Dorsolateral prefrontal cortex (tissue), 122 donors: ENCODE measurements at places on chromosomes 1 and 21. TPM values are rescaled to one million over a fixed set of nuclear protein-coding genes. Genes with fewer than 3 reads are reported as not detected.

DNA sequence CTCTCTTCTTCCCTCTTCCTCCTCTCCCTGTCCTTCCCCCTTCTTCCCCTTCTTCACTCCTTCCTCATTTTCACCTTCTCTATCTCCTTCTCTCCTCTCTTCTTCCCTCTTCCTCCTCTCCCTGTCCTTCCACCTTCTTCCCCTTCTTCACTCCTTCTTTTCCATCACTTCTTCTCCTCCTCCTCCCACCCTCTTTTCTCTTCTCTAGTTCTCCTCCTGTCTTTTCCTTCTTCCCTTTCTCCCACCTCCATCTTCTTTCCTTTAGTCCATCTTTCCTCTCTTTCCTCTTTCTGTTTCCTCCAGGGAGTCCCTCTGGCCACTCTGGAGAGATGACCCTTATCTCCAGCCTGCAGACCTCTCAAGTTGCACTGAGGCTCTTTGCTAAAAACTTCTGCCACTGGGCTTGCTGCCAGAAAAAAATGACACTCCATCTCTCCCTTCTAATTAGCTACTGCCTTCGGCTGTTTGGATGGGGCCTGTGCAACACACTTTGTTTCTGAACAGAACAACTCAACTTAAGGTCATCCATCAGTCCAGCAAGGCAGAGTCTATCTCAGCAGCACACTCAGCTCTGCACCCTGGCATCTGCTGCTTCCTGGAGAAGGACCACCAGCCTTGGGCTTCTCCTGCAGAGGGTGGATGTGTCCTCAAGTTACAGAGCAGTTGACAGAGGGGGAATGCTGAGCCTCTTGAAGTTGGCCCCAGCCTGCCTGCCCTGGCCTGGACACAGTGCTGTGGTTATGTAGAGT is 538.8 kb downstream of the MATN1 start:
- DNase-seq: no peak

The RGS8 gene
- 7.6 TPM for total RNA-seq

GRCh38 chr1:204125759-204126351 is 26.0 kb downstream of the ETNK2 start:
- DNase-seq: no peak

DNA sequence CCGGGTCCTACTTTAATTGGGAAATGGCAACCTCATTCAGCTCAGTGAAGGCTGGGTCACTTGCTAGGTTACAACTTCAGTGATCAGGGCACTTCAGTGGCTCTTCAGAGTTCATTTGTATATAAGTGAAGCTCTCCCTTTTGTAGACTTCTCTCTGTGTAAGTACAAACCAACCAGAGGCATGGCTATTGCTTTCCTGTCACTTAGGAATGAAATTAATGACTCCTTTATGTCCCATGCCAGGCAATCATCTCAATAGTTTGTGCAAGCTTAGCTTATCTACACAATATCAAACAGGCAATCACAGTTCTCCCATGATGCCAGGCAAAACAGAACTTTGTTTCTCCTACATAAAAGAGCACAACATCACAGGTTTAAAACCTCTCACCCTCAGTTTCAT is 22.8 kb upstream of the CTBS start:
- no peak for DNase-seq

- DNase-seq: no peak
Measured at GRCh38 chr1:206089341-206089740, 27.8 kb downstream of the AVPR1B start.

- DNase-seq: no peak
Measured at GRCh38 chr1:98314601-98315000, 346.9 kb upstream of the SNX7 start.

DNA sequence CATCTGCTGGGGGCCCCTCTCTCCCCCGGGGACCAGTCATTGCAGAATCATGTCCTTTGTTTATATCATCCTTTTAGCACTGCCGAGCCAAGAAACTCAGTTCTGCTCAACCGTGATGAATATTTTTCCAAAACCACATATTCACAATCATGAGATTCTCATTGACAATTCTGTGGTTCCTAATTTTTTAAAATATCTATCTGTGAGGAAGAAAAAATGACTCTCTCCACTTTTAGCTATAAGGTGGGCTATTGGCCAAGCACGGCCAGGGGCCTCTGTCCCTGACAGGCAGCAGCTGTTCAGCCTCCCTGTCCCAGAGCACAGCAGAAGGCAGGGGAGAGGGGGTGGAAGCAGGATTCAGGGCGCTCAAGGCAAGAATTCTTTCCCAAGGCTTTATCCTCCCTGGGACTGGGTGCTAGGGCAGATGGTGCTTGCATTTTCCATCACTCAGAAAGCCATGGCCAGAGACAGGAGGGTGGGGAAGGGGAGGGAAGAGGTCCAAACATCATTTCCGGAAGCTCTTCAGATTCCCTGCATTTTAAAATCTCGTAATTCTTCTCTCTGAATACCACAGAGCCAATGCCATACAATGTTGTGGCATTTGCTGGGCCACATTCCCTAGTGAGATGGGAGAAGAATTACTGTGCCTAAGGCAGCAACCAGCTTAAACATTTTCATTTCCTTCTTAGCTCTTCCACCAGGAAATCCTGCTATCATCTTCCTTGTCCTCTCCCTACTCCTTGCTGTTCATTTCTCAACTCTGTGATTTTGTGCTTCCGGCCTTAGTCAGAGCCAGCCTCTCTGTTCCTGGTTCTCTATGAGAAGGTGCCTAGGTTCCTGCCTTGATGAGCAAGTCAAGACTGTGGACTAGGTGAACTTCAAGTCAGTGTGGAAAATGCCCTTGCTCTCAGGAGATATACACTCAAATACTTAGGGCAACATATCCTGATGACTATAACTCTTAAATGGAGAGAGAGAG is 60.3 kb downstream of the KCNJ6 start:
- no peak for DNase-seq

The IGSF5 gene
- 1.5 TPM for total RNA-seq

- DNase-seq: no peak
Measured at GRCh38 chr1:167795810-167796740, 74.3 kb downstream of the MPZL1 start.

GRCh38 chr1:187046293-187046692 is 217.5 kb downstream of the PLA2G4A start:
- no peak for DNase-seq

DNA sequence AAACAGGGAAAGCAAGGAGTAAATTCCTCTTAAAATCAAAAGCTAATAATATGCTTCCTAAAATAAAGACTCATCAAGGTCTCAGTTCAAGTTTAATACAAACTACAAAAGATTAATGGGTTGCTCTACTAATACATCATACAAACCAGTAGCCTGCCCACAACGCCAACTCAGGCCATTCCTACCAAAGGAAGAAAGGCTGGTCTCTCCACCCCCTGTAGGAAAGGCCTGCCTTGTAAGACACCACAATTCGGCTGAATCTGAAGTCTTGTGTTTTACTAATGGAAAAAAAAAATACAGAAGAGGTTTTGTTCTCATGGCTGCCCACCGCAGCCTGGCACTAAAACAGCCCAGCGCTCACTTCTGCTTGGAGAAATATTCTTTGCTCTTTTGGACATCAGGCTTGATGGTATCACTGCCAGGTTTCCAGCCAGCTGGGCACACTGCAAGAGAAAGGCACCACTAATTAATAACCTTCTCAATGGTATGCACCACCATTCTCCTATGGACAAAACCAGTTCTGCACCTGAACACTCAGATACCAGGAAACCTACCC is 10.6 kb downstream of the PRDX1 start:
- peak; percentile 40 for DNase-seq
